ENCODE measurements at places on chromosomes 1 and 21. TPM values are rescaled to one million over a fixed set of nuclear protein-coding genes. Genes with fewer than 3 reads are reported as not detected.

The TGFB2 gene
- polyA plus RNA-seq: 0.16 TPM

The CFHR3 gene
- not detected for polyA plus RNA-seq

The ETV3 gene
- polyA plus RNA-seq: 7.6 TPM

The CDCA8 gene
- 1.0 TPM for polyA plus RNA-seq

The NPHS2 gene
- not detected for polyA plus RNA-seq

All from neural cell (in vitro differentiated cells).